ENCODE measurements at places on chromosomes 1 and 21.
A peak's percentile ranks its signal among the peaks of the same experiment; 100 is the strongest.

- DNase-seq: no peak
Measured at GRCh38 chr1:228818296-228818695, 83.0 kb downstream of the RHOU start.

GRCh38 chr1:157575744-157576143 is 22.1 kb downstream of the FCRL4 start:
- DNase-seq: no peak

DNA sequence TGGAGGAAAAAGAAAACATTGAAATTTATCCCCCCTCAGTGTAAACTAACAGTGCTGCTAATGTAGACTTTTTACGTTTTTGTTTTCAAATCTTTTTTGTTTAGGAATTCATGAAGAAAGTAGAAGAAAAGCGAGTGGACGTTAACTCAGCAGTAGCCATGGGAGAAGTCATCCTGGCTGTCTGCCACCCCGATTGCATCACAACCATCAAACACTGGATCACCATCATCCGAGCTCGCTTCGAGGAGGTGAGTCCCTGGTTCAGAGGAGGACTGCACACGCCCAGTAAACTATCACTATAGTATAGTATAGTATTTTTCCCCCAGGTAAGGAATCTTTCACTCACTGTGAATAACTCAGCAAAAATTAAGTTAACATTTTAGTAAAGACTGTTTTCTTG is 37.8 kb upstream of the BMP8A start:
- peak; percentile 86 for DNase-seq

DNA sequence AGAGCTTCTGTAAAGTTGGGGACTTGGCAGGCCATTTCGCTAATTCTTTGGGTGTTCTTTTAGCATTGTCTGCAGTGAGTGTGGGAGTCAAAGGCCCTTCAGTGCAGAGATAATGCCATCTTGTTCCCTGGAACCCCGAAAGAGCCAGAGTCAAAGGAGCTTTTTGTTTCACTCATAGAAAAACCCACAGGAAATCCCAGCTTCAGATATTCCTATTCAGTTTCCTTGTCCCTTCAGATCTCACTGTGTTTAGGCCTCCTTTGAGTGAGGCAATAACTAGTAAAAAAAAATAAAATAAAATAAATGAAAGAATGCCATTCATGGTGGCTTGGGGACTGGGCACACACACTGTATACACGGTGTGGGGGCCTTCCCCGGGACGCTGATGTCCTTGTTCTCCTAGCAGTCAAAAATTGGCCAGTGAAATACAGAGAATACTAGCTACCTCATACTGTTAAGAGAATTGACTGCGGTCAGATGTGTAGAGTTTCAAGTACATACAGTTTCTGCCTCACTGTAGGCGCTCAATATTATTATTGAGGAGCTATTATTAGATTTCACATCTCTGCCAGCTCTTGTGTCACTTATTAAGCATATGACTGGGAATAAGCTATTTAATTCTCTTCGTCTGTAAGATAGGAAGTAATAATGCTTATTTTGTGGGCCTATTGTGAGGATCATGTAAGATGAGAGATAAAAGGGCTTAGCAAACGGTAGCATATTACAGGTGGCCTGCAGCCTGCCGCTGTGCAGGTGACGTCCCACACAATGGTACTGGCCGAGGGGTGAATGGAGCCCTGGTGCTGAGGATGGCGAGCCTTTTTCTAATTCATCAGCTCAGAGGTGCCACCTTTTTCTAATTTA is 16.7 kb downstream of the DISC1 start:
- no peak for DNase-seq

GRCh38 chr21:44618909-44619308 is 7.0 kb downstream of the KRTAP10-8 start:
- DNase-seq: no peak

GRCh38 chr1:195153107-195153506 is 1455.1 kb downstream of the KCNT2 start:
- no peak for DNase-seq

DNA sequence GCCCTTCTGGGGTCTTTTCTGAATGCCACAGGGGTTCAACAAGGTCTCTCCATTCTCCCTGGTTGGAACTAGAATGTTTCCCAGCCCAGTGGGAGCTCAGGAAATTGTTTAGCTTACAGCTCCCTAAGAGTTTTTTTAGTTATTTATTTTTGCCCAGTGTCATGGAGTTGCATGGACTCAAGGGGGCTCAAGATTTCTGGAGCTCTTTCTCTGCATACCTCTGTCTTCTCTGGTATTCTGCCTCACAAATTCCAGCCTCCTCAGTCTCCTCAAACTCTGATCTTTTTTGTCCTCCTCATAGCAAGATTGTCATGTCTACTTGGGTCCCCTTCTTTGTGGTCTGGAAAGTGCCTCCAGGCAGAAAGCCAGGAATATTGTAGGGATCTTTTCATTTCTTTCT is 15.9 kb upstream of the PPP2R5A start:
- DNase-seq: no peak

DNA sequence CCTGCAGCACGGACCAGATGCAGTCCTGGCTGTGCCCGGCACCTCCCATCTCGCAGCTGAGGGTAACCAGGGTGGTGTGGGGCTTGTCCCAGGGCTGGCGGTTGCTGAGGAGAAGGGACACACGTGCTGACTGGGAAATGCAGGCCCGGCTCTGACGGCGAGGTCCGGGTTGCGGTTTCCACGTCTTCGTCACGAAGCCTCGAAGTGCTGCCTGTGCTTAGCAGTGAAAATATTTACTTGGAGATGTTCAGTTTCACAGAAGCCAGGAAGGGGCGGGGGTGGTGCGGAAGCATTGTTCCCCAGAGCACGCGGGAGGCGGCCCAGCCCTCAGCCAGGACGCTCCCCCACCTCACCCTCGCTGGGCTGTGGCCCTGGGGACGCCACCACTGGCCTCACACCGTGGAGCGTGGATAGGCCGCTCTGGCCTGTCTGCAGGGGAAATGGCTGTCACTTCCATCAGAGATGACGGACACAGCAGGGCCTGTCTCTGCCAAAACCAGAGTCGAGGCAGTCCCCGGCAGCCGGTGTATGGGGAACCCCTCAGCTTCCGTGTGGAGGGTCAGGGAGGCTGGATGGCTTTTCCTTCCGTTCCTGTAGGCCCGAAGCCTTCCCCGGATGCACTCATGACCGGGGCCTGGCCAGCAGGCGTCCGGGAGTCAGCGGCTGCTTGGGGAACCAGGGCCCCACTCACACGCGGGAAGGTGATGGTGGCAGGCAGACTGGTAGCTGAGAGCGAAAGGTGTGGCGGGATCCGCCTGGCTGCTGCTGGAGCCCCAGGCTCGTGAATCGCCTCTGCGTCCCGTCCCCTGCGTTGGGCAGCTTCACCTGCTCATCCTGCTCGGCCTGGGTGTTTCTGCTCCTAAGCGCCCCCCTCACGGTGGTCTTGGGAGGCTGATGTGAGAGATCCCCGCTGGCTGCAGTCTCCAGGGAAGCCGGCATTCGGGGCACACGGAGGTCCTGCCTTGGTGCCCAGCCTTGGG is 14.7 kb upstream of the POFUT2 start:
- DNase-seq: peak; percentile 79

- DNase-seq: no peak
Measured at GRCh38 chr1:247079141-247079874, 697 bp upstream of the ZNF670 start.

- DNase-seq: no peak
Measured at GRCh38 chr1:19698181-19698580, 33.5 kb downstream of the HTR6 start.

Measured in uterus (tissue), 4 donors.